ENCODE measurements at places on chromosomes 2 and 18.

- peak; percentile 3 for DNase-seq
Observed at GRCh38 chr2:229273006-229273722, 2.1 kb upstream of the PID1 start.

GRCh38 chr2:217393585-217394032 is 533.7 kb upstream of the TNP1 start:
- DNase-seq: peak; percentile 97

DNA sequence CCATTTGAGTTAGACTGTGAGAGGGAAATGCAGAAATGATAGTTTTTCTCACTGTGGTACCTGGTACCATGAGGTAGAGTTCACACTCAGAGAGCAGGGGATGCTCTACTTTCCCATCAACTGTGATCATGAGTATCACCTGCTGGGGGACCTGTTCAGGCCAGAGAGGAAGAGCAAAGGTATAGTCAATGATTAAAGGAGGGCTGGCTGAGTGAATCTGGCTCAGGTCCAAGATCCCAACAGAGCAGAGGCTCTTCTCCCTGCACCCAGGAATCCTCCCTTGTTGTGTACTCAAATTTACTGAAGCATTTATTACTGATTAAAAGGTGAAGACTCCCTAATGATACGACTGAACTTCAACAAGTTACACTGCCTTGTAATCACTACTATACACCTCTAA is 104.6 kb upstream of the CHRNA1 start:
- DNase-seq: no peak

- no peak for DNase-seq
Observed at GRCh38 chr2:230505162-230505561, 89.2 kb downstream of the SP100 start.

DNA sequence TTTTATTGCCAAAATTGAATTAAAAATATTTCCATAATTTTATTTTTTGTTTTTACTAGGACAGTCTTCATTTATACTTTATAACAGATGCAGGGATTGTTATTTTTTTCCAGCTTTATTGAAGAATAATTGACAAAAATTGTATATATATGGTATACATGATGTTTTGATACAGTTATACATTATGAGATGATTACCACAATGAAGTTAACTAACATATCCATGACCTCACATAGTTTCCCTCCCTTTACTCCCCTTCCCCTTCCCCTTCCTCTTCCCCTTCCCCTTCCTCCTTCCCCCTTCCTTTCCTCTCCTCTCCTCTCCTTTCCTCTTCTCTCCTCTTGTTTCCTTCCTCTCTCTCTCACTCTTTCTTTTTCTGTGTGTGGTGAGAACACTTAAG is 700.1 kb downstream of the CNTNAP5 start:
- DNase-seq: no peak

DNA sequence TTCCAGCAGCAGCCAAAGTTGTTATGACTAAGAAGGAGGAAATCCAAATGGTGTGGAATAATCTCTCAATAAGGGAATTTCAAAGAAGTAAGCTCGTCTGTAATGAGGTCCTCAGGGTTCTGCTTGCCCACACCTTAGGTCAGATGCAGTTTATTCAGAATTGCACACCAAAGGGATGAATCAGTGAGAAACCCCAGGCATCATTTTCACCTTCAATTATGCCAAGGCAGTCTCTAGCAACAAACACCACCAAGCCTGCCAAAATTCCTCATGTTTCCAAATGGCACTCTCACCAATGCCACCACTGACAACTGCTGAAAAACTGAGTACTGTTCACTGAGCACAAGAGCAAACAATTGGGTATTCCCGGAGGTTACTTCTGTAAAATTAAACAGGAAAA is 43.6 kb downstream of the KCNG3 start:
- peak; percentile 5 for DNase-seq

DNA sequence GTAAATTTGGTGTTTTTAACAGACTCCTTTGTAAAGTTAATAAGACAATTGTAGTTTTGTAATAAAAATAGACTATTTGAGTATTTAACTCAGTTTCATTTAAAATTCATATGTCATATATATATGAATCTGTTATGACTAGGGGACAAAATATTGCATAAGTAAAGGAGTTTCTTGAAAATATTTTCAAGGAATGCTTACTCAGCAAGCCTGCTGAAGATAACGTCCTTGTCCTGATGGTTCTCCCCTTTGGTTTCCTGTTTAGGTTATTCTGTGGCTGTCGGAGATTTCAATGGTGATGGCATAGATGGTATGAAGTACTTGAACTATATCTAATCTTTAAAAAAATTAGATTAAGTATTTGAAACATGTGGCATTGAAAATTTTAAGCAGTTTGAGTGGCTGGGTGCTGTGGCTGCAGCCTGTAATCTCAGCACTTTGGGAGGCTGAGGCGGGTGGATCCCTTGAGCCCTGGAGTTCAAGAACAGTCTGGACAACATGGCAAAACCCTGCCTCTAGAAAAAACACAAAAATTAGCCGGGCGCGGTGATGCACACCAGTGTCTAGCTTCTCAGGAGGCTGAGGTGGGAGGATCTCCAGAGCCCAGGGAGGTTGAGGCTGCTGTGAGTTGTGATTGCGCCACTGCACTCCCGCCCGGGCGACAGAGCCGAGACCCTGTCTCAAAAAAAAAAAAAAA is 47.1 kb downstream of the ITGAV start:
- DNase-seq: no peak

- DNase-seq: peak; percentile 25
Observed at GRCh38 chr2:117785740-117786139, 28.8 kb upstream of the DDX18 start.

GRCh38 chr2:134539981-134540380 is 178.8 kb downstream of the TMEM163 start:
- DNase-seq: no peak

DNA sequence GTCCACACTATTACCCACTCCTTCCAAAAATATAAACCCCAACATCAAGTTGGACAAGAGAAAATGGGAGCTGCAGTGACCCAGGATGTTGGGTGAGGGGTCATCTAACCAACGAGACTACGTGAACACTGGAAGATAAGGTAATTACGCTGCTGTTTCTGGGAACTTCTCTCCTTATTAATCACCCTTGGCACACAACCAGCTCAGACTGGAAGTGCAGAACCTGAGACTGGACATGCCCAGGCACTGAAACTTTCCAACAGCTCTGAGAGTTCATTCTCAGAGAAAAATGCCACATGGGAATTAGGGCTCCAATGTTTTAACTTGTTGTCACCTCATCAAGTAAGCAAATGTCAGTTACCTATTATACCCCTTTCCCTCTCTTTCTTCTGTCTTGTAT is 135.3 kb downstream of the CCDC148 start:
- DNase-seq: no peak

GRCh38 chr2:226794196-226794661 is 5.4 kb downstream of the IRS1 start:
- no peak for DNase-seq

DNA sequence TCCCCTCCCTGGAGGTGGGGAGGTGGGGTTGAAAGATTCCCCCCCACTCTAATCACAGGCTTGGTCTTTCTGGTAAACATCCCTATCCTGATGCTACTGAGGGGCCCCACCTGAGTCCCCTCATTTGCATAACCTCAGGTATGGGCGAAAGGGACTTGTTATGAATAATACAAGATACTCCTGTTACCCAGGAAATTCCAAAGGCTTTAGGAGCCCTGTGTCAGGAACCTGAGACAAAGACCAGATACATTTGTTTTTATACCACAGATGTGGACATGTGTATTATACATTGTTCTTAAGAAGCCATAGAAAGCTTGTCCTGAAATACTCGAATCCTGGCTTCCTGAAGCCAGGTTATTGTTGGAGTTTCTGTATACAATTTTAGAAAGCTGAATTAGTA is 62.8 kb downstream of the MYO1B start:
- DNase-seq: no peak

DNA sequence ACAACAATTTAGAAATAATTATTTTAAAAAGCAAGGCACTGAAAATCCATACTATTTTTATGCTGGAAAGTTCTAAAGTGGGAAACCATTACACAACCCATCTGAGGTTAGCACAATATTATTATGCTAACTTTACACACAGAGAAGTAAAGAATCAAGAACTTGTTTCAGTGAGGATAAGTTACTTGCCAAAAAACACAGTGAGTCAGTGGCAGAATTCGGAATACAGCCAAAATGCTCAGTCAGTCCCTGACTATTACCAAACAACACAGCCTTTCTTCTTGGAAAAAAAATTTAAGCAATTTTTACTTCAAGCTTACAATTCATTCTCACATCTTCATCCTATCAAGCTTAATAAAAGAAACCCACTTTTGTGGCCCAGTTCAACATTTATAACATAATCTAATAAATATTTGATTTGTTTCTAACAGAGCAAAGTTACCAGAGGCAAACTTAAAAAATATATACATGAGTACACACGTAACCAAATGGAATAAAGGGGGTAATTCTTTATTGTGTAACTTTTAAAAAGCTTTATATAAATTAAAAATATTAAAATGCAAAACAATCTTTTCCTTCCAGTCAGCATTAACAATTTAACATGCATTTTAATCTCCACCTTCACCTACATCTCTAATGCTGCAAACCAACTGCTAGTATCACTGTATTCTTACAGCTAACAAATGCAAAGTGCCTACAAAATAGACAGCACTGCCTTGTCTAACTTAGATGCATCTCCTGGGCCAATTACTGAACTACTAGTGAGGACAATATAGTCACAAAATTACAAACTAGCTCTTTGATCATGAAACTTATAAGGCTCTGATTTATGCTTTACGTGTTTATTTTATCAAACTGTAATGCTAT is 55.2 kb downstream of the CCDC88A start:
- peak; percentile 91 for DNase-seq

GRCh38 chr2:20578266-20578894 is 72.5 kb downstream of the HS1BP3 start:
- no peak for DNase-seq

Measured in fibroblast of skin of right quadriceps (primary cell).